ENCODE measurements at places on chromosomes 6 and 20.

DNA sequence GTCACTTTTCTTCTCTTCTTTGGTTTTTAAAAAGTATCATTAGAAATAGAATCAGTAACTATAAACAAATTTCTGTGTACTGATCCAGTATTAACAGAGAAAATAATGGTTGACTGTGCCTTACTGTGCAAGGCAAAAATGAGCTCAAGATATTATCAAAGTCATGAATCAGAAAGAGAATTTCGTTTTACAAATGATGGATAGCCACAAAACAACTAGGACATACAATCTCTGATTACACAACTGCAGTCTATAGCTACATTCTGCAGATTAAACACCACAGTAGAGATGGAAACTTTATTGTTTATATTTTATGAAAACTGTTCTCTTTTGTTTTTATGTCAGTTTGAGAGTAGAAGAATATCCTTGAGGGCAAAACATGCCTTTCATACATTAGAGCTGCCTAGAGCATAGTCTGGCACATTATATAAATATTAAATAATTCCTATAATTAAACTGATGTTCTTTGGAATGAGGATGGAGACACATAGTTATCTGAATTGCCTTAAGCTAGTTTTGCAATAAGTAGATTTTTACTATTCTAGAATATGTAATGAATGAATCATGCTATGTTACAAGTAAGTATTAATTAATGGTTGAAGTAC, 333.1 kb downstream of the LAMA2 start:
- no peak for DNase-seq

DNA sequence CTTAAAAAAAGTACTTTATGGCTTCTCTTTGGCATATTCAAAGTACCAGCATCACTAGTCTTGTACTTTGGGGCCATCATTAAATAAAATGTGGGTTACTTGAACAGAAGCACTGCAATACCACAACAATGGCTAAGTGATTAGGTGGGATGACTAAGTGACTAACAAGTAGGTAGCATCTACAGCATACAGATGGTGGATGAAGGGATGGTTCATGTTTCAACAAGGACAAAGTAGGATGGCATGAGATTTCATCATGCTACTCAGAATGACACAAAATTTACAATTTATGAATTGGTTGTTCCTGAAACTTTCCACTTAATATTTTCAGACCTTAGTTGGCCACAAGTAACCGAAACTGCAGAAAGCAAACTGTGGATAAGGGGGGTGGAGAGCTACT, 7.7 kb downstream of the MPC1 start:
- DNase-seq = no peak

DNA sequence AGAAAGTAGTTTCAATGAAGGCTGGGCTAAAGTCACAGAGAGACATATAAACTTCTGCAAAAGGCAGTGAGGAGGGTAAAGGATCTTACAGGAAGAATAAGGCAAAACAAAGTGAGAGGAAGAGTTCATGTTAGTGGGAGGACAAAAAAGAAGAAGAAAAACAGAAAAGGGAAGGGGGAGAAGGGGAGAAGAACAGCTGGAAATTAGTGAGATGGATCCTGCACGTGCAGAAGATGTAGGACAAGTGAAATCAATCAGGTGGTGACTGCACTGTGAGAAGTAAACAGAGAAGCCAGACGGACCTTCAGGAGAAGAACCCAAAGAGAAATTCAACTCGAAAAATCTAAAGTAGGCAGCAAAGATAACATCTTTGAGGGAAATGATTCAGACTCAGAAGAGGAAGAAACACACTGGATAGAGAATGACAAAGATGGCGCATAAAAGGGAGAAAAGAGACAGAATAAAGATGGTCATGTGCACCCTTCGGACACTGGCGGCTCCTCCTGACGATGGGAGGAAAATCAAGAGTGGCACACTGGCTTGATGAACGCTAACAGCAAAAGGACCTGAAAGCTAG, 105.9 kb downstream of the MYB start:
- no peak for DNase-seq

DNA sequence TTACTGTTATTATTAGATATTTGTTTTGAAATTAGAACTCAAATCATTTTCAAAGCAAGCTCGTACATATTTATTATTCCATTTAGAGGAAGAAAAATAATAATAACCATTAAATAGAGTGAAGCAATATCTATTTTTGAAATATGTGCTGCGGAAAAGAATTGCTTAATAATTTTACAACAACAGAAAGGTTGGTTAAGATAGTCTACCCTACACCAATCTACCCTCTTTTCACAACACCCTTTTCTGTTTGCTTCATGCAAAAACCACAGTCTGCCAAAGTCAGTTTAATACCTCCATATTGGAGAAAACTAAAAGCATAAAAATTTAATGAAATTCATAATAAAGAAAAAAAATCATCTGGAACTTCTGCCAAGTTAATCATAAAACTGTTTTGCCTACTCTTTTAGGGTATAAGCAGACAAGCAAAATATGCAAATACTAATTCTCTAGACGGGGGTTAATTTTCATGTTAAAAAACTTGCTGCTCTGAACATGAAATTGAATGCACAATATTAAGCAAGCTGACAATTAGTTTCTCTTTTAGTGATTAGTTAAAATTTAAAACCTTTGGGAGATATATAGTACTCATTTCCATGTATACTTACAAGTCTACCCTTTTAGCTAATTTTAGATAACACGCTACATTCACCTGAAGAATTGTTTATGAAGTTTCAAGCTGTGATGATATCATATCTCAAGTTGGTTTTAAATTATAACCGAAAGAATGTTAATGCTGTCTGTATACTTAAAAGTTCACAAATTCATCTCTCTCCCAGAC, 100.2 kb downstream of the AHI1 start:
- peak; percentile 72 for DNase-seq

DNA sequence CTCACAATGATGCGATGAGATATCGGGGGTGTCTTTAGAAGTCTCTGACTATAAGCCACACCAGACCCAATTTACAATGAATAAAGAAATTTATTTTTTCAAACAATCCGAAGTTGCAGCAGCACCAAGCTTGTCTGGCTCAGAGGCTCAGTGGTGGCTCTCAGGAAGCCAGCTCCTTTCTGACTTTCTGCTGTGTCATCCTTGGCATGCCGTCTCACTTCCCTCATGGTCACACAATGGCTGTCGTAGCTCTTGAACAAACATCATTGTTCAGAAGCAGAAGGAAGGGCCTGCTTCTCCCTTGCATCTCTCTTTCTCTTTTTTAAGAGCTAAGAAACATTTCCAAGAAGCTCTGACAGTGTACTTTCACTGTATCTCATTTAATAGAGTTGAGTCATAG, 299.0 kb downstream of the DOK5 start:
- DNase-seq = no peak

DNA sequence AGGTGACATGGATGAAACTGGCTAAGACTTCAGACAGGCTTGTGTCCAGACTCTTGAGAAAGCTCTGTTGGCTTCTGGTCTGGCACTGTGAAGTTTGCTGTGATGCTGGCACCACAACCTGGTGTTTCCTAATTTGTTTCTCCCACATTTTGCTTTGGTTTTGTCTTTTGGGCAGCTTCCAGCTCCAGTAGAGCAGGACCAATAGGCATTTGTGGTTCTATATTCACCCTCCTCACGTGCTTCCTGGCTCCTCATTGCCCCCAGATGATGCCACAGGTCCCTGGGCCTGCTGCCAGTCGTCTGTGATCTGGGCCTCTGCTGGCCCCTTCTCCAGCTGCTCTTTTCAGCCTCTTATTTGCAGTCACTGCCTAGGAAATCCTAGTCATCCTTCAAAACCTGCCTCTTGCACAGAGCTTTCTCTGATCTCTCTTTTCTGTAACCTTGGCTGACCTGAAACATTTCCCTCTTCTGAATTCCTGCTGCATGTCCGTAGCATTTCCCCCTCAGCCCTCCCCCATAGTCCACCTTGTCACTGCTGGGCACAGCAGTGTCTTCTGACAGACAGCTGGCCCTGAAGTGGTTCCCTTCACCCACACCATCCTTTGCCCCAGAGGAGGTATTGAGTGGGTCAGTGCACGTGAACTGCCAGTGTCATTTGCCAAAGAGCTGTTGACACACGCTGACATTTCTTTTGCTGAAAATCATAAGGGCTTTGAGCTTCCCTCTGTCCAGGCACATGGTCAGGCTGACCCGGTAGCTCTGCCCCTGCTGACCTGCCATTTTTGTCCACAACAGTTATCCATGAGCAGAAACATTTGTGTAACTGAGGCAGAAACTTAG, 63.0 kb downstream of the PTPN1 start:
- no peak for DNase-seq

- no peak for DNase-seq
Measured at GRCh38 chr20:55166063-55166462, 690.7 kb downstream of the DOK5 start.

DNA sequence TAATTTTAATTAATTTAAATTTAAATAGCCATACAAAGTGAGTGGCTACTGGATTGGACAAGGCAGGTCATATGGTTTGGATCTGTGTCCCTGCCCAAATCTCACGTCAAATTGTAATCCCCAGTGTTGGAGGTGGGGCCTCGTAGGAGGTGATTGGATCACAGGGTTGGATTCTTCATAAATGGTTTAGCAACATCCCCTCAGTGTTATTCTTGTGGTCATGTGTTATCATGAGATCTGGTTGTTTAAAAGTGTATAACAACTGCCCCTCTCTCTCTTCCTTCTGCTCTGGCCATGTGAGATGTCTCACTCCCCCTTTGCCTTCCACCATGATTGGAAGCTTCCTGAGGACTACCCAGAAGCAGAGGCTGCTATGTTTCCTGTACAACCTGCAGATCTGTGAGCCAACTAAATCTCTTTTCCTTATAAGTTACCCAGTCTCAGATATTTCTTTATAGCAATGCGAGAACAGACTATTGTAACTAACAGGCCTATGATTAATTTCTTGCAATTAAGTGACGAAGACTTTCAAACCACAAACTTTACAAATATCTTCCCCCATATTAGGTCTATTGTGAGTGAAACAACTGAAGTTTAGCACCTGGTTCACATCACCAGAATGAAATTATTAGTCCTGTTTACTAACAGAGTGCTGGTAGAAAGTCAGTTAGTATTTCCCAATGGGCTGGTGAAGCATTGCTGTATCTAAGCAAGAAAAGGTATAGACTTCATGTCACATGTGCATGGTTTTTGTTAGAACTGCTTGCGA, 60.0 kb upstream of the TNFAIP3 start:
- no peak for DNase-seq

DNA sequence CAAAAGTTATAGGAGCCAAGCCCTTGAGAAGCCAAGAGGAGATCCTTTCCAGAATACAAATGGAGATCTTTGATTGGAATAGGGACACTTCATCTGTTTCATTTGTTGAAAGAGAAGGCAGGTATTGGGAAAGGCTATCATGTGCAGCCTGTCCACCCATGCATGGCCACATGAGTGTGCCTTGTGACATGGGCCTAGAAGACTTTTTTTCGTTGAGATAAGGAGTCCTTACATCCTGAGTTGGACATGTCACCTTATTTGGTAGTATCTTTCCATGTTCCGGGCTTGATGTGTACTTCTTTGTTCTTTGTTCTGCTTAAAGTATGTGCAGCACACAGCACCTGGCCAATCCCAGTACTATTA, 42.1 kb upstream of the SYNCRIP start:
- DNase-seq = no peak

GRCh38 chr20:14800707-14801425, 463.5 kb upstream of the FLRT3 start:
- DNase-seq = no peak

DNA sequence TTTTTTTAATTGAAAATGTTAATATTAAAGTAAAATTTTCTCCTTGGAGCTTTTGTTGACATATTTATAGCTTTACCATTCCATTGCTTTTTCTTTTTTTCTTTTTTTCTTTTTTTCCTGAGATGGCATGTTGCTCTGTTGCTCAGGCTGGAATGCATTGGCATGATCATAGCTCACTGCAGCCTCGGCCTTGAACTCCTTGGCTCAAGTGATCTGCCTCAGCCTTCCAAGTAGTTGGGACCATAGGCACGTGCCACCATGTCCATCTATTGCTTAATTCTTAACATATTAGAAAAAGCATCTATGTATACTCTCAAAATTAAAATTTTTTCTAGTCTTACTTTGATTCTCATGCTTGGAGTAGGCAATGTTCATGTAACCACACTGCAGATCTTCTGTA, 43.0 kb downstream of the RALGAPB start:
- DNase-seq = no peak

DNA sequence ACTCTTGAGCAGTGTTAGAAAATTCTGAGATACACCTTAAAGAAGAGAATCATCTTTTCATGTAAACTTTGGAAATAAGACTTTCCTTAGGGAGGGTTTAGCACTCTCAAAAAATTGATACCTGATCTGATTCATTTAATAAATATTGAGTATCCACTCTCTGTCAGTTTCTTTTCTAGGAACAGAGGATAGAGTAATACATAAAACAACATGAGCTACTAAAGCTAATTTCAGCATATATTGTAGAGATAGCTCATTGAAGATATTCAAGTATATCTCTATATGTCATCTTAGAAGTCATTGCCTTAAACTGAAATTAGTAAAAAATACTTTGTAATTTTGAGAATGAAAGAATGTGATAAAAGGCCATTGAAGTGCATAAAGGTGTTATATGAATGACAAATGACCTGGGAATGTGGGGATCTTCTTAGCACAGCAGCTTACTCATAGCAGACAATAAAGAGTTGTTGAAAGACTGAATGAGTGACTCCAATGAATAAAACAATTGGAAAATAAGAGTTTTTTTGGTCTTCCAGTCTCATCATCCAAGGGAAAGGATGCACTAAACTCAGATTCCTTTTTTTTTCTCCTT, 29.2 kb downstream of the RHAG start:
- no peak for DNase-seq

GRCh38 chr6:159380114-159380513, 210.9 kb downstream of the FNDC1 start:
- no peak for DNase-seq

DNA sequence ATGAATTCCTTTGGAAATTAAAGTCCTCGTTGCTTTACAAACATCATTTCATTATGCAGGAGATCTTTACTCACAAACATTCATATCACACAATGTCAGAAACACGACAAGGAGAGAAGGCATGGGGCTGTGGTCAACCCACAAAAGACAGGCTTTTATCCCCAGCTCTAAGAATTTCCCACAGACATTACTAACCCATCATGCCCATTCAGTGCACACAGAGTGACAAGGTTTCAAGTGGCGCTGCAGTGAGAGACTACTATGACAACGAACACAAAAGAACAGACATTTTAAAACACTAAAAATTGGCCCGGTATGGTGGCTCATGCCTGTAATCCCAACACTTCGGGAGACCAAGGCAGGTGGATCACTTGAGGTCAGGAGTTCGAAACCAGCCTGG, 579.8 kb upstream of the AGPAT4 start:
- no peak for DNase-seq

DNA sequence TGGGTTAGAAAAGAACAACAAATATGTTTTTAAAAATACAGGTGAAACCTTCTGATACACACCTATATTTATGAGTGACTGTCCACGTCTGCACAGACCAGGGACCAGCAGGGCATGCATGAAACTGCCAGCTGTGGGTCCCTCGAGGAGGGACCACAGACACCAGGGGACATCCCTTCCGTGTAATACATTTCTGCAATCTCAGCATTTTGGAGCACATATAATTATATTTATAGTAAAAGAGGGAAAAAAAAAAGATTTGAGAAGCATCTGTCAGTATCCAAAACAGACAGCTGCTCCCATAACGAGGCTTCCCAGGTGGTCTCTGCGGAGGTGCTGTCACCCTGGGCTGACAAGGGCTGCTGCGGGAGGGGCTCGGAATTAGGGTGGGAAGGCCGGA, 40.2 kb downstream of the PMEPA1 start:
- no peak for DNase-seq

All from HL-60 (cell line).